H54 (cell line): ENCODE measurements at places on chromosomes 3 and 15.

GRCh38 chr3:155362808-155363689, 69.6 kb upstream of the STRIT1 start:
- no peak for DNase-seq

DNA sequence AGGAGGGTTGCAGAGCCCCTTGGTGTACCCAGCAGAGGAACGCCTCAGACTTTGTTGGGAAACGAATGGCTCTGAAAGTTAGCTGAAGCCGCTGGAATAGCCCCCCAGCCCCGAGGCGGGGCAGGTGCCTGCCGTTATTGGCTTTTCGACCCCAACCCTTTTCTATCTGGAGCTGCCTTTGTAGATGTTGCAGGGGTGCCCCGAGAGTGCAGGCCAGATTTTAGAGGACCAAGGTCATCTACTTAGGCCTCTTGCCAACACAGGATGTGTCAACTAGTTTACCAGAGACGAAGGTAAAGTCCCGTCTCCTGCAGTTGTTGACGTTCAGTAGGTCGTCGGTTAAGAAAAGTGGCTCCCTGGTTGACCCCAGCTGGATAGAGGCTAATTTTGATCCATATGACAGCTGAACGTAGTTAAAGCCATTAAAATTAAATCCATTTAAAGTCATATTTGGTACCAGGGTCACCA, 579 bp upstream of the UBE3A start:
- peak; percentile 2 for DNase-seq

DNA sequence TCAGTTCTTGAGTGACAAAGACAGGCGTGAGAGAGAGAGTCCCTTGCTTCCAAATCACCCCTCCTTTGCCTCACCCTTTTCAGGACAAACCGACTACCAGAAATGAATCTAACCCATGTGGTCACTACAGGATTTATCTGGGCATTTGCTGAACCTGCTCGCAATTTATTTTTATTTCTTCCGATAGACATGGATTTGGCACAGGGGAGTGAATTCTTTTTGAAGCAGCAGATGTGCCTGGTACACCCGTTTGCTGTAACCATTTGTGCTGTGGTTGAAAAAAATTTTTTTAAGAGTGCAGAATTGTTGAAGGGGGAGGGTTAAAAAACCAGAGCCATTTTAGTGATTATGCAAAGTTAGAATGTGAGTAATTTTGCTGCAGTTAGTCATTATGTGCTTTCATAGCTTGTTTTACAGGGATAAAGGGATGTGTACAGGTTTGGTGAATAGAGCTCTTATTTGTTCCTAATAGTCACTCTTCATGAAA, 442.0 kb downstream of the LPP start:
- no peak for DNase-seq

DNA sequence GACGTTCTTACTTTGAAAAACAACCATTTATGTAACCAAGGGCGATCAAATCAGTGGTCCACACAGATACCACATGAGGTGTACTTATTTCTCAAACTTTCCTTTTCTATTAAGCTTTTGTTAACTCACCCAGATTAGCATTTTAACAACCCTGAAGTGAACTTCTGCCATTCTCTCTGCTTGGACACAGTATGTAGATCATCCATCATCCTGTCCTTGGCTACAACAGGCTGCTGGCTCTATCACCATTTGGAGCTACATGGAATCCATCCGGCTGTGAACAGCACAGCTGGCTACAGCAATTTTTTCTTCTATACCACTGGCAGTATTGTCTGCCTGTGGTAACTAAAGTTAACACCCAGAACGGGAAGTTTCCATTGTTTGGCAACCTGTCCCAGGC, 4.4 kb downstream of the SEMA6D start:
- no peak for DNase-seq
